ENCODE measurements at places on chromosomes 7 and 10. TPM values are rescaled to one million over a fixed set of nuclear protein-coding genes. Genes with fewer than 3 reads are reported as not detected.

MTURN gene
- 5.9 TPM for polyA plus RNA-seq

ANXA8L1 gene
- 686 TPM for polyA plus RNA-seq

GPC2 gene
- polyA plus RNA-seq = 0.55 TPM

OR13A1 gene
- not detected for polyA plus RNA-seq

TBXAS1 gene
- polyA plus RNA-seq = 1.8 TPM

AKR1D1 gene
- not detected for polyA plus RNA-seq

SSC4D gene
- polyA plus RNA-seq = 0.98 TPM

FAM170B gene
- polyA plus RNA-seq = not detected

DOCK4 gene
- 6.2 TPM for polyA plus RNA-seq

POLR3A gene
- 15.5 TPM for polyA plus RNA-seq

COA1 gene
- 26.6 TPM for polyA plus RNA-seq

NUTM2E gene
- 0.17 TPM for polyA plus RNA-seq

TAS2R4 gene
- 0.24 TPM for polyA plus RNA-seq

PNLIPRP3 gene
- 120 TPM for polyA plus RNA-seq

AGR3 gene
- polyA plus RNA-seq = not detected

Data from keratinocyte (primary cell).